ENCODE measurements at places on chromosomes 11 and 22.

GRCh38 chr11:72649215-72649976, 24.8 kb downstream of the PDE2A start:
- H3K36me3 ChIP-seq, result no peaks in the 10 kb centered on the region
- no peak overlapping the region for H3K27ac ChIP-seq
- DNase-seq, result no peak

GRCh38 chr11:99015634-99016454, 4.9 kb upstream of the CNTN5 start:
- H3K4me3 ChIP-seq, result no peak overlapping the region
- peaks cover 7% of the 10 kb centered on the region for H3K4me1 ChIP-seq
- H3K27me3 ChIP-seq, result peaks cover 18% of the 10 kb centered on the region
- no peaks in the 10 kb centered on the region for H3K36me3 ChIP-seq
- DNase-seq, result no peak

- peaks cover 24% of the 10 kb centered on the region for H3K27me3 ChIP-seq
- no peak overlapping the region for H3K27ac ChIP-seq
- no peaks in the 10 kb centered on the region for H3K36me3 ChIP-seq
- H3K4me3 ChIP-seq, result no peak overlapping the region
- H3K4me1 ChIP-seq, result no peaks in the 10 kb centered on the region
Observed at GRCh38 chr11:44427432-44427831, 117.5 kb upstream of the ALX4 start.

- H3K27me3 ChIP-seq, result no peaks in the 10 kb centered on the region
- no peak overlapping the region for H3K27ac ChIP-seq
- peaks cover 17% of the 10 kb centered on the region for H3K36me3 ChIP-seq
- H3K4me1 ChIP-seq, result no peaks in the 10 kb centered on the region
- no peak overlapping the region for H3K4me3 ChIP-seq
Observed at GRCh38 chr22:26797910-26798309, 140.5 kb downstream of the MIAT start.

- H3K36me3 ChIP-seq, result no peaks in the 10 kb centered on the region
- DNase-seq, result no peak
- no peaks in the 10 kb centered on the region for H3K27me3 ChIP-seq
- H3K4me3 ChIP-seq, result no peak overlapping the region
- no peaks in the 10 kb centered on the region for H3K4me1 ChIP-seq
Observed at GRCh38 chr11:21794306-21794705, 398.6 kb upstream of the ANO5 start.

- no peak for DNase-seq
- H3K4me1 ChIP-seq, result peaks cover 24% of the 10 kb centered on the region
- H3K4me3 ChIP-seq, result no peak overlapping the region
- H3K36me3 ChIP-seq, result peaks cover 66% of the 10 kb centered on the region
- H3K27me3 ChIP-seq, result no peaks in the 10 kb centered on the region
- H3K27ac ChIP-seq, result peak overlapping the region; percentile 39
Observed at GRCh38 chr22:36287881-36288515, 35.1 kb downstream of the APOL1 start.

DNA sequence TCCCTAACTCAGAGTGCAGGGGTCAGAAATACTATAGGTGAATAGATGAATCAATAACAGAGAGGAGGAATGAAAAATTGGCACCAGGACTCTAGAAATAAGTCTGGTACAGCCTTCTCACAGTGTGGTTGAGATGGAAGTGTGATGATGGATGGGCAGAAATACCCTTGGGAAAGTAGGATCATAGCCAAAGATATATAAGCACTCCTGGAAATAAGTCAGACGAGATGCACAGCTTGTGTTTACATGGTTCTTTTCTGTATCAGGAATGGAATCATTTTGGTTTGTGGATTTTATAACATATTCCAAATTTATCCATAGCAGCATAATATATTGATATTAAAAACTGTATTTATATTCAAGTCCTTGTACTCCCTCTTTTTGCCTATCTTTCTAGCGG, 33.5 kb upstream of the SEZ6L start:
- no peak for DNase-seq
- no peak overlapping the region for H3K4me3 ChIP-seq
- H3K4me1 ChIP-seq, result no peaks in the 10 kb centered on the region

DNA sequence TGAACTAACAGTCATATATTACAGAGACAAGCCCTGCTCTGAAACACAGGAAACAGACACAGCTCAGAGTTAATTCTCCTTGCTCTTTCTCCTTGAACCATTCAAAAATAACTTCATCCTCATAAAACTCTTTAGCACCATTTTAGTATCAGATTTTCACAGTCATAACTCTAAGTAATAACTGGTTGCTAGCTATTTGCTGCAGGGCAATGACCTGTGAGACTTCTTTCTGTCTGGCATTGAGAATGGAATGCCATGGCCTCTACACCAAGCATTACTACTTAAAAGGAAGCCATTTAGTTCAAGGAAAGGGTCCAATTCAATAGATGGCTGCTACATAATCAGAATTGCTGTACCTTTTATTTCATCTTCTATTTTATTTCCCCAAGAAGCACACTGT, 186.6 kb upstream of the CCDC90B start:
- peaks cover 3% of the 10 kb centered on the region for H3K27me3 ChIP-seq
- no peak overlapping the region for H3K27ac ChIP-seq
- no peak for DNase-seq
- no peak overlapping the region for H3K4me3 ChIP-seq
- H3K4me1 ChIP-seq, result no peaks in the 10 kb centered on the region

GRCh38 chr11:72750556-72751115, 1.6 kb downstream of the ARAP1 start:
- no peaks in the 10 kb centered on the region for H3K27me3 ChIP-seq
- H3K27ac ChIP-seq, result peak overlapping the region; percentile 46
- no peaks in the 10 kb centered on the region for H3K36me3 ChIP-seq
- DNase-seq, result no peak
- H3K4me1 ChIP-seq, result peaks cover 35% of the 10 kb centered on the region

GRCh38 chr11:111428113-111428876, 49.2 kb upstream of the POU2AF1 start:
- peaks cover 2% of the 10 kb centered on the region for H3K27me3 ChIP-seq
- H3K36me3 ChIP-seq, result no peaks in the 10 kb centered on the region
- DNase-seq, result no peak
- no peak overlapping the region for H3K4me3 ChIP-seq
- no peak overlapping the region for H3K27ac ChIP-seq

DNA sequence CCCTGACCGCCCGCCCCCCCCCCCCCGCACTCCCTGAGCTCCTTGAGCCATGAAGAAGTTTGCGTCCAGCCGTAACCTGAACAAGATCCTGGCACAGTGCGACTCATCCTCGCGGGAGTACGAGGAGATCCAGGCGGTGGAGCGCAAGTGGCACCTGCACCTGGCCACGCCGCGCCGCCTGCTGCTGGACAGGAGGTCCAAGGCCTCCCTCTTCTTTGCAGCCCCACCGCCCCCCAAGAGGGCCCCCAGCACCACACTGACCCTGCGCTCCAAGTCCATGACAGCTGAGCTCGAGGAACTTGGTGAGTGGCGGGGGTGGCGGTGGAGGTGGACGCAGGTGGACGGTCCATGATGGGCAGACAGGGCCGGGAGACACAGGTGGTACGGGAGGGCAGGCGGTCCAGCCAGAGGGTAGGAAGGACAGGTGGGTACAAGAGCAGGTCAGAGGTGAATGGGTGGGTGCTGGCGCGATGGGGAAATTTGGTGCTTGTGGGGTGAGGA, 32.1 kb upstream of the ACR start:
- H3K36me3 ChIP-seq, result no peaks in the 10 kb centered on the region
- H3K27ac ChIP-seq, result no peak overlapping the region
- no peak for DNase-seq
- H3K27me3 ChIP-seq, result no peaks in the 10 kb centered on the region

All from activated naive CD8-positive, alpha-beta T cell treated with anti-CD3 and anti-CD28 coated beads, Interleukin-2, amount 50 U/mL, for 24 hours (primary cell).